ENCODE measurements at places on chromosomes 3 and 15.

- no peak for DNase-seq
These were observed 11.3 kb upstream of the IQGAP1 start for GRCh38 chr15:90376789-90377188.

- DNase-seq = no peak
These were observed 207.6 kb upstream of the STAC start for GRCh38 chr3:36172699-36173098.

DNA sequence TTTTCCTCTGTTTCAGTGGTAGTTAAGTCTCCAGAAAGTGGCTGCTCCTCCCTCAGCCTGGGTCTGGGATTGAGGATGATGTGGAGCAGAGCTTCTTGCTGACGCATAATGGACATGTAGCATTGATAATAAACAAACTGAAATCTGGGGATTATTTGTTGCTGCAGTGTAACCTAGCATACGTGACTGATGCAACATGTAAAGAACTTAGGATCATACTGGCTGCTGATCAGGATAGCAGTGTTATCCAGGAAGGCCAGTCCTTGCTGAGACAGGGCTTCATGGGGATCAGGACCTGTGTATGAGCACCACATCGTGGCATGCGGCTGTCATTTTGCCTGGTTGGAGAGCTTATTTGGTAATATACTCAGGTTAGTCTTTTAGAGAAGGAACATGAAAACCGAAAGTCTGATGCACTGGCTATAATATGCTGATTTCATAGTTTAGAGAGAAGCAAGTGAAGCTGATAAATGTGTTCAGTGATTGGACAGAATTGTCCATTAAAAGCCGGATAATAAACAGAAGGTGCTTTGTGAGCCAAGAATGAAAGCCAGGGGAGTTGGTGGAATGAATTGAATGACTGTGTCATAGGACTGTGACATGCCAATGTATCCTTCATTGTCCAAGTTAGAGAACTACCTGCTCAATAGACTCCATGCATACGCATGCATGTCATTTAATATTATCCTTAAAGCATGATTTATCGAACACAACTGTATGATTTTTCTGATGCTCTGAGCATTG is 4.1 kb downstream of the MINAR1 start:
- DNase-seq = no peak

DNA sequence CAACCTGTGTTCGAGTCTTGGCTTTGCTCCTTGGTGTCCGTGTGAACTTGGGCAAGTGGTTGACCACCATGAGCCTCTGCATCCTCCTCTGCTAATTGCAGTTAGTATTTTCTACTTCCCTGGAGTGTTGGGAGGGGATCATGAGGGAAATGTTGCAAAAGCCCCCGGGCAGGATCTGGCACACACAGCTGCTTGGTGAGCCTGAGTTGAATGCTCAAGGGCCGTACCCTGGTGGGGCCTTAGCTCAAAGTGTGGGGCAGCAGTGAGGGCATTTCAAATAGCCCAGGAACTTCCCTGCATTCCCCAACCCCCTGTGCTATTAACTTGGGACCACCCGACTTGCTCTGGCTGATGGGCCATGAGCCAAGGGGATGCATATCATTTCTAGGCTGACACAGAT is 94.9 kb upstream of the SLC6A11 start:
- DNase-seq = no peak

DNA sequence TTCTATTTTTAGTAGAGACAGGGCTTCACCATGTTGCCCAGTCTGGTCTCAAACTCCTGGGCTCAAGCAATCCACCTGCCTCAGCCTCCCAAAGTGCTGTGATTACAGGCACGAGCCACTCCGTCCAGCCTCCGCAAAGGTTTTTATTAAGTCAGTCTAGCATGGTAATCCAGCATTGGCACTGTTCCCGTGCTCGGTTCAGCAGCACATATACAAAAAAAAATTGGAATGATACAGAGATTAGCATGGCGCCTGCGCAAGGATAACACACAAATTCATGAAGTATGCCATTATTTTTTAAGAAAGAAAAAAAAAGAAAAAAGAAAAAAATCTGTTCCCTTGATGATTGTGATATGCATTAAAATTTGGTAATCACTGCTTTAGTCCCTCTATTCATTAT is 8.5 kb downstream of the CKMT1A start:
- no peak for DNase-seq
